ENCODE measurements at places on chromosomes 2 and 18. TPM values are rescaled to one million over a fixed set of nuclear protein-coding genes. Genes with fewer than 3 reads are reported as not detected.

DNA sequence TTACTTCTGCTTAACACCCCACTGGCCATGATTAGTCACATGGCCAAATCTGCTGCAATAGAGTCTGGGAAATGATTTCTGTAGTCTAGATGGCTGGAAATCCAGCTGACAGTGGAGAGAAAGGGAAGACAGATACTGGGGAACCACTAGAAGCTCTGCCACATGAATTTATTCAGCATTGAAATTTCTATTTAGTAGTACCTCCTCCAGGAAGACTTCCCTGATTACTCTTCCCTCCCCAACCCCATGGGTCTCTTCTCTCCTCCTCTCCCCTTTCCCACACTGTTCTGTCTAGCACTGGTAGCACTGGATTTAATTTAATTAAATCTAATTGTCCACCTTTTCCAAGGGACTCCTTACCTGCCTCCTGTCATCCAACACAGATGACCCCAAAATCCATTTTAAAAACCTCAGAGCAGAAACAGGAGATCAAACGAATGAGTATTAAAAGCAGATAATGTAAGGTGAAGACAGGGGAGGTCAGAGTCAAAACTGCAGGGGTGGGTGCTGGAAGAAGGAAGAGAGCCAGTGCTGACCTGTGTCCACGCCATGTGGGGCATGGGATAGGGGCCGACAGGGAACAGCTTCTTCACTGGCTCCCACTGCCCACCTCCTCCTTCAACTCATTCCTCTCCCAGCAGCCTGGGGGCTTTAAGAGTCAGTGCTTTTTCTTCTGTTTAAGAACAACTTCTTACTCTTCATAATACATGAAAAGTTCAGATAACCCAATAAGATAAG is 169.2 kb upstream of the HS6ST1 start:
- no peak for DNase-seq

DNA sequence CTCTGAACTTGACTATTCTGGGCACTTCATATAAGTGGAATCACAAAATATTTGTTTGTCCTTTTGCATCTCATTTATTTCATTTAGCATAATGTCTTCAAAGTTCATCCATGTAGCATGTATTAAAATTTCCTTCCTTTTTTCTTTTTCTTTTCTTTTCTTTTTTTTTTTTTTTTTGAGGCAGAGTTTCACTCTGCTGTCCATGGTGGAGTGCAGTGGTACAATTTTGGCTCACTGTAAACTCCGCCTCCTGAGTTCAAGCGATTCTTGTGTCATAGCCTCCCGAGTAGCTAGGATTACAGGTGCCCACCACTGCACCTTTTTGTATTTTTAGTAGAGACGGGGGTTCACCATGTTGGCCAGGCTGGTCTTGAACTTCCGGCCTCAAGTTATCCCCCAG is 11.9 kb downstream of the ATP8B1 start:
- DNase-seq, result no peak

DNA sequence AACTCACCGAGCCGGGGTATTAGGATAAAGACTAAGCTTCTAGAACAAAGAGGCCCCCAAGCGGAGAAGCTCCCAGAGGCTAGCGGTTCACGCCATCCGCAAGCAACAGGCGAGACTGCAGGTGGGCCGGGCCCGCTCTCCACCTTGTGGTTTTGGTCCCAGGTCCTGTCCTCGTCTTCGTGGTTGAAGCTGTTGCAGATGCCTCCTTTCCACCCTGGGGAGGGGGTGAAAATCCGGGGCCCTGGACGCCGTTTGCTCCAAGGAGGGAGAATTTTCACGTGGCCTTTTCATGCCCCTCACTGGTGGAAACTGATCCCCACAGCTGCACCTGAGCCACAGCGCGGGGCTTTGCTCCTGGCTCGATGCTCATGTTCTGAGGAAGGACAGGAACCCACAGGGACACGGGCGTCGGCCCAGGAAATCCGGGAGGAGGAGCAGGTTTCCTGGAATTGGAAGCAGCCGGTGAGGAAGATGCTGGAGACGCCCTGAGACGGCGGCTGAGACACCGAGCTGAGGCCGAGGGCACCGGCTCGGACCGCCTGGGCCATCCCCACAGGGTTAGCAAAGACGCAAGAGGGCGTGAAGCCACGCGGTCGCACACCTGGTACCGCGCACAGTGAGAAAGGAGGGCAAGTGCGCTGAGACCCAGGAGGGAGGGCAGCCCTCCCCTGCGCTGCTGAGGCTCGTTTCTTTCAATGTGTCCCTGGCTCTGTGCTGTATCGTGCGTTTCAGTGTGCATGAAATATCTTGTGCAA is 54.7 kb upstream of the SALL3 start:
- DNase-seq, result no peak

GRCh38 chr2:213995400-213996105 is 415.3 kb upstream of the VWC2L start:
- DNase-seq, result no peak

DNA sequence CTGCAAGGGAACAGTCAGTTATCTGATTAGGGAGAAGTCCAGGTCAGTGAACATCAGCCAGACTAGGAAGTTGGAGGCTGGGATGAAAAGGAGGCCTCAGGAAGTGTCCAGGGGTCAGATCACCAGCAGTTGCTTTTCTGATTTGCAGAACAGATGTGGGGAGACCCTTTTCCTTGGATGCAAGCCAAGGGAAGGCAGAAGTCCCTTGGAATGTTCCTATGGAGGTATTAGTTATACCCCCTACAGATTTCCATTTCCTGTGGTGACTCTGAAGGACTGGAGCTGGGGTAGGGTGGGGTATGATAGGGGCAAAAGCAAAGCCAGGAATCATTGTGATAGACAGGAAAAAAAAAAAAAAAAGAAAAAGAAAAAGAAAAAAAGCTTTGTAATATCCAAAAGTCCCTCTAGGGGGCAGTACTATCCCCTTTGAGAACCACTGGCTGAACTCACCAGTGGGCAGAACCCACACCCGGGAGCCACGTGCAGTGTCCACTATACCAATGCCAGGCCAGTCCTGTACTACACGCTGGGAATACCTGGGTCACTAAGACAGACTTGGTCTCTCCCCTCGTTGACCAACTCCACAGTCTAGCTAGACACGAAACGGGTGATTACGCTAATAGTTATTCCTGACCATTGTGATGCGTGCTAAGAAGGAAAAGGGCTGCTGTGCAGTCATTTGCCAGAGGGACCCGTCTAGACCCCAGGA is 7.4 kb downstream of the DYSF start:
- DNase-seq, result no peak

DNA sequence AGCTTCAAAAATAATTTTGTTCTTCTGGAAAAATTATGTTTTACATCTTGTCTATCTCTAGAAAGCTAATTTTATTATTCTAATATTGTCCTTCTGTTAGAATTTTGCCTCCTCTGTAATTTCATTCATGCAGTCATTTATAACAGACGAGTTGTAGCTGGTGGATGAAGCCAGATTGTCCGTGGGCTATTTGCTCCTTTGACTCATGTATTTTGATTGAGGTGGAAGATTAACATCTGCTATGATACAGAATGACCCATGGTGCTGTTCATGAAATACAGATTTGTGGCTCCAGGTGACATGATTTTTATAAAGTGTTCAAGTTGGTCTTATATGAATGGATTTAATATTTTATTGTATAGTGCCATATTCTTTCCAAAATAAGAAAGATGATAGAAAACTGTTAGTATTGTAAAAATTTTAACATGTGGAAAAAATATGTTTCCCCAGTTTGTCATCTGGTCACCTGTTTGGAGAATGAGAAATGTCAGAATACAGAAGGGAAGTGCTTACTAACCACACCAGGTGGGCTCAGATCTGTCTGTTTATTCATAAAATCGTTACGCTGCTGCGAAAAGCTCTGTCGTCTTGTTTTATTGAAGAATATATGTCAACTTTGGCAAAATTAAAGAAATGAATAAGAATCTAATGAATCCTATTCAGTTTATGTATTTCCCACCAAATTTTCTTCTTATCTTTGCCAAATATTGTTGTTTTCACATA is 20.4 kb upstream of the L3MBTL4 start:
- no peak for DNase-seq

DNA sequence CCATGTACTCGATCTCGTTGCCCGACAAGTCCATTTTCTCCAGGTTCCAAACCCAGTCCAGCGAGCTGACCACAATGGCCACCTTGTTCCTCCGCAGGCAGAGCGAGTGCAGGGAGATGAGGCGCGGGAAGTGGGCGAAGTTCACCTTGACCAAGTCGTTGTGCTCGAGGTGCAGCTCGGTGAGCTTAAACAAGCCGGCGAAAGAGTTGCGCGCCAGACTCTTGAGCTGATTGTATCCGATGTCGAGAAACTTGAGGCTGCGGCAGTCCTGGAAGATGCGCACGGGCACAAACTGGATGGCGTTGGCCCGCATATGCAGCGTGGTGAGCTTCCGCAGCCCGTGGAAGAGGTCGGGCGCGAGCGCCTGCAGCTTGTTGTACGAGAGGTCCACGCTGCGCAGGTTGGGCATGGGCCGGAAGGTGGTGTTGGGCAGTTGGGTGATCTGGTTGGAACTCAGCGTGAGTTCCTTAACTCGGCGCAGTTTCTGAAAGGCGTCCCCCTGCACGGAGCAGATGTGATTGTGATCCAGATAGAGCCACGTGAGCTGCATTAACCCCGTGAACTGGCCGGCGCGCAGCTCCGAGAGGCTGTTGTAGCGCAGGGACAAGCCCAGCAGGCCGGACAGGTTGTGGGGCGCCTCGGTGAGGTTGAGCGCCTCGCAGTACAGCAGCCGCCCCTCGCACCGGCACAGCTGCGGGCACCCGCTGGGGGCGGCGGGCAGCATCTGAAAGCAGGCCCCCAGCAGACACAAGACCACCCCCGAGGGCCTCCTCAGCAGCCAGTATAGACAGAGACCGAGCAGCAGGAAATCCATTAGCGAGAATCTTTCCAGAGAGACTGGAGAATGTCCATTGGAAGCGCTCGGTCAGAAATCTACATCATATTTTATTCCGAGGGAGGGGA is 1.3 kb downstream of the LRRTM1 start:
- DNase-seq, result no peak

DNA sequence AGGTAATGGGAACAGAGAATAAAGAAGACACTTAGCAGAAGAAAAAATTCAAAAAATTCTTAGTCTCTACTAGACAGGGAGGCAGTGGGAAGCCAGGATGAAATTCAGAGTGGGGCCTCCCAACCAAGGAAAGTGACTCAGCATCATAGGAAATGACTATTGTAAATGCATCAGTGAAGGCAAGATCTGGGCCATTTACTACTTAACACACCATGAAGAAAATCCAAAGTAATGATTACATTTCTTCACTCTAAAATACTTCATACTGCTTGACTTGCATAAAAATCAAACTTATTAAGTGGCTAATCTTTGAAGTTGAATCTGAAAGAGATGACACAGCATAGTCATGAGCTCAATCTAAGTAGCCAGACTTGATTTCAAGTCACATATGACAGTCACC is 405.8 kb upstream of the SLC39A10 start:
- DNase-seq, result no peak

DNA sequence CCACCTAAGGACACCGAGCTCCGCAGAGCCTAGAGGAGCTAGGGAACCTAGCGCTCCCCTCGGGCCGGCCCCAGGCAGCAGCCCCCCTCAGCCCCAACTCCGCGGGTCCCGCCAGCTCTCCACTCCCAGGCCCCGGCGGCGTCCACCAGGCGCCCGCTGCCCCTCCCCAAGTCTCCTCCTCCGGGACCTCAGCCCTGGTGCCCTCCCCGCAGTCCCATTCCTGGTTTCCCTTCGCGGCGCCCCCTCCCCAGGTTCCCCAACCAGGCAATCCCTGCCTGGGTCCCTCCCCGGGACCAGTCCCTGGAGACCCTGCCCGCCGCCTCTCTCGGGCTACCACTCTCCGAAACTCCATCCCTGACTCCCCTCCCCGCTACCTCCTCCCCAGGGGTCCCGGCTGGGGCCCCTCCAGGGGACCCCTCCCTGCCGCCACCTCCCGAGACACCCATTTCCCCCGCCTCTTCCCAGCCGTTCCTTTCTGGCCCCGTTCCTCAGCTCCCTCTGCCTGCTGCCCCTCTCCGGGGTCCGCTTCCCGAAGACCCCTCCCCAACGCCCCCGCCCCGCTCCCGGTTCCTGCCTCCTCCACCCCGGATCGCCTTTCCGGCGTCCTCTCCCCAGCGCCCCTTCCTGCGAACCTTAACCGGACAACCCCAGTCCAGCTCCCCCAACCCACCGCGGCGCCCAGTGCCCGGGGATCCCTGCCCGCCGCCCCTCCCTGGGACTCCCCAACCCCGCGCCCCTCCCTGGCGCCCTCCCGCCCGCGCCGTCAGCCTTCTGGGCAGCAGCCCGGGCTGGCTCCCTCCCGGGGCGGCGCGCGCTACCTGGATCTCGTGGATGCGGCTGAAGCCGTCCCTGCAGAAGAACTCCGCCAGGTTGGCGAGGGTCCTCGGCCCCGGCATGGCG is 678 bp downstream of the CYP27C1 start:
- DNase-seq, result no peak

DNA sequence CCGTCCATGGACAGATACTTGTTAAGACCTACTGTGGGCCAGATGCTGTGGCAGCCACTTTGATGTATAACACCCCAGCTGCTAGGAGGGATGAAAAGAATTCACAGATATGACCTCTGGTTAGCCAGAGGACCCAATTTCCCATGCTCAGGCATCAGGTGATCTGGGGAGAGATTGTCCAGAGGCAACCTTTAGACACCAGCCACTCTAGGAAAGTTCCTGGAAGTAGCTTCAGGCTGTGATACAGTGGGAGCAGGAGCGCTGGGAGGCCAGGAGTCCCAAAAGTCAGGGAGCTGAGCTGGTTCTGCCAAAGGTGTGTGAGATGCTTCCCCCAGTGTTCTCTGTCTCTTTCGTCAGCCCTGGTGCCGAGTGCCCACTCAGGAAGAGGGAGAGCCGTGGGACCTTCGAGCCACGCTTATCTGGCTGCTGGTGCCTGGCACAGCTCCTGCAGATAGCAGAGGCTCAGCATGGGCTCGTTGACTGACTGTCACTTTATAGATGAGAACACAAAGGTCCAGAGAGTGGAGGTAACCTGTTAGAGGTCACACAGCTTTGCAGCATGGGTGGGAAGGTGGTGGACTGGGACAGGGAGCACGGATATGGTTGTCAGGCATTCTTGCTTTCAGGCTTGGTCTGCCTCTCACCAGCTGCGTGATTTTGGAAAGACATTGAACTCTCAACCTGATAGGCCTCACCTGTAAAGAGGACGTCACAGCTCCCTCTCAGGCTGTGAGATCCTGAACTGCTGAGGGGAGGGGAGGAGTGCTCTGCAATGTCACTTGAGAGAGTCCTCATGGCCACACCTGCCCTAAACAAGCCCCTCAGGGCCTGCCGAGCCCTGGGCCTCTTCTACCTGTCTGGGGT is 7.8 kb upstream of the RALB start:
- DNase-seq, result no peak

DNA sequence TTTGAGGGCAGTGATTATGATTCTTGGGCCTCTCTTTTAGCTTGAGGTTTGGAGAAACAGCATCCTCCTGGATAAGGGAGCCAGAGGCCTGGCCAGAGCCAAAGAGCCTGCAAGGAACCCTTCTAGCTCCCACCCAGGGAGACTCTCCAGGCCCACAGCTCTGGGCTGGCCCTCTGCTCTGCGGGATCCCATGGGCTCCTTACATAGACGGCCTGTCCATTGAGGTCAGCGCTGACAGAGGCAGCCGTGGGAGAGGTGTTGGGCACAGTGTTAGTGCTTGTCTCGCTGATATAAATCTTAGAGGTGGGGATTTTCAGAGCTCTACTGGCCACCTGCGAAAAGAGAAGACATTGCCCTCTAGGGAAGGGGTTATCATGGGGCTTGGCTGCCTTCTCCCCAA is 67.2 kb downstream of the XDH start:
- no peak for DNase-seq

- no peak for DNase-seq
These were observed 151.2 kb downstream of the FMNL2 start for GRCh38 chr2:152485954-152486736.

Gene MYO5B
- 0.38 TPM for total RNA-seq

Gene C2orf72
- total RNA-seq, result 0.05 TPM

Gene RNF125
- total RNA-seq, result 3.8 TPM

Gene TLX2
- not detected for total RNA-seq

Gene SPEG
- total RNA-seq, result 103 TPM

Gene NDUFS1
- total RNA-seq, result 484 TPM

Gene FKBP1B
- 3.1 TPM for total RNA-seq

Data from Right ventricle myocardium superior (tissue), 1 donor.